ENCODE measurements at places on chromosomes 13 and 19.

- DNase-seq = peak; percentile 26
Observed at GRCh38 chr19:50191216-50191615, 12.2 kb upstream of the MYH14 start.

DNA sequence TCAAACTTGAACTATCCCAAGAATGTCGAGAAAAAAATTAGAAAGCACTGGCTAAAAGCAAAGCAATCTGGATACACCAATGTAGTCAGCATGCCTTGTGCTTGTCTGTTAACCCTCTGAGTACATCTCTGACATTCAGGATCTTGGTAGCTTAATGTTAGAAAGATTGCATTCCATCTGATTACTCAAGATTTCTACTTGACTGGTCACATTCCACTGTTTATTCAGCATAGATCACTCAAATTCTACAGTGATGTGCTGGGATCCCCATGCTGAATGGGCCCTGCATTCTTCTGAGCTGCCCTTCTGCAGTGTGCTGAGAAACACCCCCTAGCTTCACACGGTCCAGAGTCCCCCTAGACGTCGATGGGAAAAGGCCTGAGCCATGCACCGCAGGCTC is 295.4 kb upstream of the MAB21L1 start:
- no peak for DNase-seq

- no peak for DNase-seq
Observed at GRCh38 chr13:41610404-41610803, 153.1 kb downstream of the RGCC start.

DNA sequence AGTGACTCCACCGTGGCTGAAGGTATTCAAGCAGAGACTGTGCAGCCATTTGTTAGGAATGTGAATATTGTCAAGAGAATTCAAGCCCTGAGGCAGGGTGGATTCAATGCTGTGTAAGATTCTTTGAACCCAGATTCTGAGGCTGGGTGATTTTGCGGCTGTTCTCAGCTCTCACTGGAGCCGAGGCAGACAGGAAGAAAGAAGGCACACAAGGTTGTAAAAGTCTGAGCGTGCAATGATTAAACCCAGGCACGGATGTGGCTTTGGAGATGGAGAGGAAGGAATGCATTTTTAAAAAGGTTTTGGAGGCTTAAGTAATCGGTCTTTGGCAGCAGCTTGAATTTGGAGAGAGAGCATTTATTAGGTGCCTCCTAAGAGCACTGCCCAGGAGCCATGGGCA is 187.9 kb downstream of the KATNAL1 start:
- DNase-seq = no peak

DNA sequence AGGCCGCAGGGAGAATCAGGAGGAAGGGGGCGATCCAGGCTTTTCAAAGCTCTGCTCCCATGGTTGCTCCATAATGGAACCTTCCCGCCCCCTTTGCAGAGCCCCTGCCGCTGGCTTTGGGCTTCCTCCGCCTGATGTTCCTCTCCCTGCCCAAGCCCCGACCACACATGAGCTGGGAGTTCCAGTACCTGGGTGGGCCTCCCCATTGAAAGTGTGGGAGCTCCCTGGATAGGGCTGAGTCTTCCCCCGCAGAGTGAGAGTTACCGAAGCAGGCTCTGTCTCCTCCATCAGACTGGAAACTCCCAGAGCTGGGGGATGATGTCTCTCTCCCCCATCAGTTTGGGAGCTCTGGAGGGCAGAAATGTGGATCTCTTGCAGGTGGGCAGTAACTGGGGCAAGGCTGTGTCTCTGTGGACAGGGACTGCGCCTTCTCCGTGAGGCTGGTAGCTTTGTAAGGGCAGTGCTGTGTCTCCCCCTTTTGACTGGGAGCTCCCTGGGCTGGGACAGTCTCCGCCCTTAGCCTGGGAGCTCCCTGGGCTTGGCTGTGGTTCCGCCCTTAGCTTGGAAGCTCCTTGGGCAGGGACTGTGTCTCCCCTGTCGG is 722 bp downstream of the DCAF15 start:
- peak; percentile 49 for DNase-seq

GRCh38 chr19:17841810-17842662 is 5.7 kb downstream of the JAK3 start:
- peak; percentile 77 for DNase-seq

- no peak for DNase-seq
Observed at GRCh38 chr13:80217614-80218456, 123.1 kb downstream of the SPRY2 start.

DNA sequence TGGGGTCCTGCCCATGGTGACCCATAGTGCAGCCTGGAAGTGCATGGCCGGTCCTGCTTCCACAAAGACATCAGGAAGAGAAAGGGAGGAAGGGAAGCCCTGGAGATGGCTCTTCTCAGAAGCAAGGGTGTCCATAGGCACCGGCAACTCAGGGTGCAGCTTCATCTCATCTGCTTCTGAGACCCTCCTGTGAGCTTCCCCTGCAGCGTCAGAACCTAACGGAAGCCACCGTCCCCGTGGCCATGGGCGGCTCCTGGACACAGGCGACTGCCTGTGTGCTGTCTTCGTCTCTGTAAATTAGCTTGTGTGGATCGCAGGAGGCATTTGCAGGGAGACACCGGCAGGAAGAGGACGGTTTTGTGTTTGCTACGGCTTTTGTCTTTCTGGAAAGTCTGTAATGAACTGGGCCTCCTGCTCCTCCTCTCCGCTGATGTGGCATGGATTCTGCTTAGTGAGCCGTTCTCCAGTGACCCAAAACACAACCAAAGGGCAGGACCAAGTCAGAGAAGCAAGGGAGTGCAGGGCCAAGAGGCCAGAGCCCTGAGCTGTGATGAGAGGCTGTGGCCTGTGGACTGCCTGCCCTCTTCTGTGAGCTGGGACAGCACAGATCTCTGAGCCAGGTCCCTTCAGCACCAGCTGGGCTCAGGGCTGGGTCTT is 2.5 kb downstream of the ATP4B start:
- DNase-seq = peak; percentile 53

DNA sequence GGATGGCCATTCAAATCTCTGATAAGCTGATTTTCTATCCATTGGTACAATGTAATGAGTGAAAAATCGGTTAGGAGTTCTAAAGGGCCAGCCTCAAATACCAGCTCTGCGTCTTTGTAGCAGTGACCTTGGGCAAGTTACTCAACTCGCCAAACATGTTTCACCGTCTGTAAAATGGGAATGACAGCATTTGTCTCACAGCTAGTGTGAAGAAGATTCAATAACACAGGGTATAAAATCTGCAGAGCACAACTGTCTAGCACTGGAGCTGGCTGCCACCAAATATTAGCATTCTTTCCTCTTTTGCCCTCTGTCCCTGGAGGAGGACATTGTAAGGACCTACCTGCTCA is 22.1 kb upstream of the SERP2 start:
- no peak for DNase-seq

DNA sequence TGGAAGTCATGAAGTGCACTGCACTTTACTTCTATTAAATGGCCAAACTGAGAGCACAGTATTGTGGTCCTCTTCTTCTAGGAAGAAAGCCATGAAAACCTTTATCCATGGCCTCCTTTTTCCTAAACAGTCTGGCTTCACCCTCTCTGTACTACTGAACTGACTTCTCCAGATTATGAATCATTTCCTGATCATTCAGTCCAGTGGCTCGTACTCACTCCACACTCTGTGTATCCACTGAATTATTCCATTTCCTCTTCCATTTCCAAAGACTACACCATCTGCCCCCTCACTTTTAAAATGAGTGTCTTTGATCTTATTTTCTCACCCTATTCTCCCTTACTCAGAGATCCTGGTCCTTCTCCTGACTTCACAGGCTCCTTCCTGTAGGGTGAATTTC is 29.7 kb upstream of the FREM2 start:
- DNase-seq = no peak

DNA sequence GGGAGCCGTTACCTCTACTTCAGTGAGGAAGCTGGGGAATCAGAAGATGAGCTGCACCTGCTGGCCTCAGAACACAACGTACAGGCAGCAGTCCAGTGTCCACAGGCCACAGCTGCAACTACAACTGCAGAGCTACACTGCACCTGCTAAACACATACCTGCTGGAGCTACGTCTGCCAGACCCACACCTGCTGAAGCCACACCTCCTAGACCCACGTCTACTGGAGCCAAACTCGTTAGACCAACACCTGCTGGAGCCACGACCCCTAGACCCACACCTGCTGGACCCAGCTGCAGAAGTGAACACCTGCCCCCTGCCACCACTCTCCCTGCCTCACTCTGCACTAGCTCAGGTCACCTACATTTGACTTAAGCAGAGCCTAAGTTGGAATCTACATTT is 169.9 kb downstream of the USP12 start:
- DNase-seq = no peak

GRCh38 chr13:94902722-94903407 is 190.5 kb upstream of the SOX21 start:
- no peak for DNase-seq

GRCh38 chr13:91357613-91358386 is 10.3 kb downstream of the MIR17HG start:
- DNase-seq = no peak

DNA sequence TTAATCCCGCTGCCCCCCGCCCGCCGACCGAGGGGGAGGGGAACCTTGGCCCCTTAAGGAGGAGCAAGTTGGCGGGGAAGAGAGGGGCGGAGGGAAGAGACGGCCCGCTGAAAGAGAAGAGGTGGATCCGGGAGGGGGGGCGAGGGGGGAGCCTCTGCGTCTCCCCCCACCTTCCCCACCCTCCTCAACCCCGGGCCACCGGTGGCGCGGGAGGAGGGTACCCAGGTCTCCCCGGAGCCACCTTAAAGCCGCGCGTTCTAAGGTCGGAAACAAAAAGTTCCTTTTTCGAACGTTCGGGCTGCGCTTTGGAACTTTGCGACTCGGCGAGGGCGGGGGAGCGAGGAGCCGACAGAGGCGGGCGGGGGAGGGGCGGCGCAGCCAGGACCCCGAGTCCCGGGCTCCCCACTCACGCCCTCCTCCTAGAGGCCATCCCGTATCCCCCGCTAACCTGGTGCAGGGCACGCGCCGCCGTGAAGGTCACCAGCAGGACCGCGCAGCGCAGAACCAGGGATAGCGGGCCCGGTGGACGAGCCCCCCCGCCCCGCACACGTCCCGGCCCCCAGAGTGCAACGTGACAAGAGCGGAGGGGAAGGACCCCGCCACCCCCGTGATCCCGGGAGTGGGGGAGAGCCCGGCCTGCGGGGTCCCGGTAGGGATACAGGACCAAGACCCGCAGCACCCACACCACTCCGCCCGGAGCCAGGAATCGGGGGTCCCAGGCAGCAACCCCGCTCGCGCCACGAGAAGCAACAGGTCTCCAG is 659 bp downstream of the ERF start:
- peak; percentile 85 for DNase-seq

DNA sequence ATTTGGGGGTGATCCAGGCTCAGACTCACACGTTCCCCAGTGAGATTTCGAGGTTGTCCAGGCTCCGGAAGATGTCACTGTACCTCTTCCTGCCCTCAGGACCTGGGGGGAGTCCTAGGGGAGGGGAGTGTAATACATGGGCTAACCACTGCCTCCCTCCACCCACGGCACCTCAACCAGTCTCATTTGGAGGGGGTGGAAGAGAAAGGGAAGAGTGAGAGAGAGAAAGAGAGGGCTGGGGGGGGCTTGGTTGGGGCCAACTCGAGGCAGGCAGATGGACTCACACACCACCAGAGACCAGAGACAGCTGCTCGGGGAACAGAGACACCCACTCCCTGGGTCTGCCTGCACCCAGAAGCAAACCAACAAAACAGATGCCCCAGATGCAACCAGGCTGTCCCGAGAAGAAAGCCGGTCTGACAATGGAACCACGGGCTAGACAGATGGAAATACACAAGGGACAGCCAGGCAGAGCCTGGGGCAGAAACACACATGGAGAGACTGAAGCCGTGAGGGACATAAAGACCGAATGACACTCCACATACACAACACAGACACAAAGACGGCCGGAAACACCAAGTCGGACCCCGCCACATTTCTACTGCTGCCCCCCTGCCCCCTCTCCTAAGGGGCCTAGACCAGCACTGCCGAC is 825 bp downstream of the GMIP start:
- peak; percentile 60 for DNase-seq

DNA sequence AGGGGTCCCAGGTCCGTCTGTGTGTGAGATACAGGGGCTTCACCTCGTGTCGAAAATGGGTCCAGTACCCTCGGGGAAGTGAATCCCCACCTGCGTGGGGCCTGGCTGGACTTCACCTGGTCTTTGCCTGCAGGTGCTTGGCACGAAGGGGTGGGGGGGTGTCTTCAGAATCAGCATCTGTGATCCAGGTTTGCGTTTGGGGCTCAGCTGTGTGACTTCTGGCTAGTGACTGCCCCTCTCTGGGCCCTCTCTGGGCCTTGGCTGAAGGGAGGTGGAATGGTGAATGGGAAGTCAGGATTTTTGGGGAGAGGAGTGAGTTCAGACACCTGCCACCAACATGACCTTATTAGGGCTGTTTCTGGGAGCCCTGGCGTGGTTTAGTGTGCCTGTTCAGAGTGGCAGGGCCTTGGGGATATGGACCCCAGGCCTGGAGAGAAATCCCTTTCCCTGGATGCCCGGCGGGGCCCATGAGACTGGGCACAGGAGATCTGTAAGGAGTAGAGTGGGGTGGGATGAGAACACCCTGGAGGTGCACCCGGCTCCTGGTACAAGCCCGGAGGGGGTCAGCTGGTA is 2.7 kb downstream of the CELF5 start:
- no peak for DNase-seq

- peak; percentile 90 for DNase-seq
Observed at GRCh38 chr19:12801466-12802266, at the start of the genes PRDX2 and THSD8. Gene PRDX2, minus strand, starts transcription at chr19:12801800. Its CDS starts 539 bp downstream, at chr19:12801261. Gene THSD8, plus strand, starts transcription at chr19:12802069. Its CDS starts 3 bp downstream, at chr19:12802072.

GRCh38 chr19:48635966-48636858 is 967 bp downstream of the DBP start:
- DNase-seq = no peak

GRCh38 chr19:13861714-13862531 is 15.0 kb upstream of the NANOS3 start:
- DNase-seq = peak; percentile 95
